ENCODE measurements at places on chromosomes 5 and 9.
A peak's percentile ranks its signal among the peaks of the same experiment; 100 is the strongest.

DNA sequence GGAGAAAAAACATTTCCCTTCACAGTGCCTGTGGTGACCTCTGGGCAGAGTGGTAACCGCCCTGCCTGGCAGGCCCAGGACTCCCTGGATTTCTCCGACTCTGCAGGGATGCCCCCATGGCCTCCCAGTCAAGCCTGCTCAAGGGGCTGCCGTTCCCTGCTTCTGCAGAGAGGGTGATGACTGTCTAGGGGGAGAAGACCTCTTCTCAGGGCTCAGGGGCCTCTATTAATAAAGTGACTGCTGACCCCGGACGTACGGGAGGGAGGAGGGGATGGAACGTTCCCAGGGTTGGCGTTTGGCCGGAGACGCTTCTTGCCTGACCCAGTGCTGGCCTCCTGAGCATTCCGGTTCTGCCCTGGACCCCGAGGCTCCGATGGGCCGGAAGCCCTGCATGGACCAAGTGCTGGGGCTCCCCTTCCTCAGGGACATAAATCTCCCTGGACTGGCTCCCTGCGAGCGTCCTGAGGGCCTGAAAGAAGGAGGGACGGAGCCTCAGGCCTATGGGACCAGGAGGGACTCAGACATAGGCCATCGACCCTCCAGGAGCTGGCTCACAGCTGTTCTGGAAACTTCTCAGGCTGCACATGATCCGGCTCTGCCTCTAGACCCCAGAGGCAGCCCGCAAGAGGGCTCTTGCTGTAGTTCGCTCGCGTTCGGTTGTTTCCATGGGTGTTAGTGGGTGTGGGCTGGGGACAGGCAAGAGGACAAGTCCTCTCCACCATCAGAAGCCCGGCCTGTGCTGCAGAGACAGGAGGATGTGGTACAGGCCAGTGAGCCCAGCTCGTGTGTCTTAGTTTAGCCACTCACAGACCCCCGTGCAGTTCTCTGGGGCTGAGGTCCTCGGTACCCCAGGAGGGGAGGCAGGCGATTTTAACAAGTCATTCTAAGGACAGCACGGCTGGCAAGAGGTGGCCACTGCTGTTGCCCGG lies 8.1 kb upstream of the RNU6ATAC start:
- DNase-seq: no peak

- peak; percentile 48 for DNase-seq
Measured at GRCh38 chr9:111662576-111663300, 1.3 kb downstream of the GNG10 start.

DNA sequence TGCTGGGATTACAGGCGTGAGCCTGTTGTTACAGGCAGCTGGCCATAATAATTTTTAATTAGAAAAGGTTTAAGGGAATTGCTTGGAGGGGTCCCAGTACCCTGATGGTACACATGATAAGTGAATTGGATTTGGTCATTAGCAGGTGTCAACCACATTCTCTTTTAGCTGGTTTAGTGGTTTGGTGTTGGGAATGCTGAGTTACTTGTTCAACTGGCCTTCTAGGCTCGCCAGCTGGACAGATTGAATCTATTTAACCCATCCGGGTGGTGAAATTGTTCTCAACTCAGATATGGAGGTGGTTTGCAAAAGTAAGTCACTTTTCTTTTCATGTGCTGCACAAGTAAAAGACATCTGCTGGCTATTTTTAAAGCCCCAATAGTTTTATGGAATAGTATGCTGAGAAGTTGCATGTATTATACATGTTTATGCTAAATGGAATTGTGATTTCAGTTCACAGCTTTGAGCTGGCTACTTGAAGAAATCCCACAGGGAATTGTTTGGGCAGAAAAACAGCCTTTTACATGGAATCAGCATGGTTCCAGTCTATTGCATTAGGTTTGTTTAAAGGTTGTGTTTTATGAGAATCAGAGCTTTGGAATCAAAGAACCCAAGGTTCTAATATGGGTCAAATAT lies 149.8 kb upstream of the SLC28A3 start:
- DNase-seq: no peak

DNA sequence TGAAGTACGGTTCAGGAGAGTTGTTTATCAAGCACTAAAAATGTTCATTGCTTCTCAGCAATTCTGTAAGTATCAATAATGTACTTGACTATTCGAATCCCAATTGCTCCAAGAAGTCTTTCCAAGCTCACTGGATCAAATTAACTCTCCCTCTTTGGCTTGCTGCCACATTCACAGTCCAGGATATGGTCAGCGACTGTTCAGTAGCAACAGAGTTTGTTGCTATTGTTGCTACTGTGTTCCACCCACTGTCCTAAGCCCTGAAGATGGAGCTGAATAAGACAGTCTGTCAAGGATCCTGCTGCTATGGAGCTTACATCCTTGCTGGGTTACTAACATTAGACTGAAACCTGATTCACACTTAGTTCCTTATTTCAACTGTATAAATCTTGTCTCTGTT lies 110.8 kb downstream of the FGF10 start:
- no peak for DNase-seq

DNA sequence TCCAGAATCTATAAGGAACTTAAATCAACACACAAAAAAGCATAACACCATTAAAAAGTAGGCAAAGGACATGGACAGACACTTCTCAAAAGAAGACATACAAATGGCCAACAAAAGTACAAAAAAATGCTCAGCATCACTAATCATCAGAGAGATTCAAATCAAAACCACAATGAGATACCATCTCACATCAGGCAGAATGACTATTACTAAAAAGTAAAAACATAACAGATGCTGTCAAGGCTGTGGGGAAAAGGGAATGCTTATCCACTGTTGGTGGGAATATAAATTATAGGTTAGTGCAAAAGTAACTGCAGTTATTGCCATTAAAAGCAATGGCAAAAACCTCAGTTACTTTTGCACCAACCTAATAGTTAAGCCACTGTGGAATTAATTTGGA lies 32.2 kb upstream of the SPATA31D4 start:
- no peak for DNase-seq

DNA sequence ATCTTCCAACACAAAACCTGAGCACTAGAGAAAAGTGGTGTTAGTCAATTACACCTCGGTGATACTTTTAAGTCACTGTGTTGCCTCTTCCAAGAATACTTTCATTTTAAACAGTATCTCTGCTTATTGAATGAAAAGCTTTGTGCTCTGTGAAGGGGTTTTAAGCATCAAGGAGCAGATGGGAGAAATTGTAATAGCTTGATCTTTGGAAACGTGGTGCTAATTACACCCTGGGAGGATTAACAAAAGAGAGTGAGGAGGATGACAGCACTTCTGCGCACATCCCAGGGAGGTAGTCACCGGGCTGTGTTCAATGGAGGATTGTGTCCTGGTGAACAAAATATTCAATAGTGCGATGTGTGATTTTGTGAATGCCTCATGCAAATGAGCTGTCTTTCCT lies 477.4 kb upstream of the ADAMTS16 start:
- DNase-seq: no peak

DNA sequence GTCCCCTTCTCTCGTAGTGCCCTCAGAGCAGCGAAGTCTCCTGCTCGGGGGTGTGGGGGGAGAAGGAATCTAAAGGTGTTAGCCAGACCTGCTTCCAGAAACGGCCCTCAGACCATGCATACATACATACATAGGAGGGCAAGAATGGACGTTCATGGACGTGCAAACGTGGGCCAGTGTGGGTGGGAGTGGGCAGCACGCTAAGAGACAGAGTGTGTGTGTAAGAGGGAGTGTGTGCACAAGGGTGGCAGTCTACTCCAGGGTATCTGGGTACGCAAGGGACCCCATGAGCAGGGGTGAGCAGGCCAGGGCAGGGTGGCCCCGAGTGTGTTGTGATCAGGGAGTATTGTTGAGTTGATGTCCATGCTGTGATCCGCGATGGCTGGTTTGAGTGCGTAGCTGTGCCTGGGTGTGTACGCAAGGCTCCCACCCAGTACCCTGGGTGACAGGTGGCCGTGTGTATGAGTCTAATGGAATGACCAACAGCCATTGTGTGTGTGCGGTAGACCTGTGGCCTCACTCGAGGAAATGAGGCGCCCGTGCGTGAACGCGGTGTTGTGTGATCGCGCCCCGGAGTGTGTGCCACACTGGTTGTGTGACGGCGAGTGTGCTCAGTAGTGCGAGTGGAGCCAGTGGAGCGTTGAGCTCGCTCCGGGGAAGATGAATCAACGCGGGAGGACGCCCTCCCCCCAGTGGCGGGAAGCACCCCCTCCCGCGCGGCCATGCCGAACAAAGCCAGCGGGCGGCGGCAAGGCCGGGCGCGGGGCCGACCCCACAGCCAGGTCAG lies 826 bp downstream of the GPRIN1 start:
- no peak for DNase-seq

- DNase-seq: no peak
Measured at GRCh38 chr5:73607228-73607627, 18.8 kb upstream of the ARHGEF28 start.

DNA sequence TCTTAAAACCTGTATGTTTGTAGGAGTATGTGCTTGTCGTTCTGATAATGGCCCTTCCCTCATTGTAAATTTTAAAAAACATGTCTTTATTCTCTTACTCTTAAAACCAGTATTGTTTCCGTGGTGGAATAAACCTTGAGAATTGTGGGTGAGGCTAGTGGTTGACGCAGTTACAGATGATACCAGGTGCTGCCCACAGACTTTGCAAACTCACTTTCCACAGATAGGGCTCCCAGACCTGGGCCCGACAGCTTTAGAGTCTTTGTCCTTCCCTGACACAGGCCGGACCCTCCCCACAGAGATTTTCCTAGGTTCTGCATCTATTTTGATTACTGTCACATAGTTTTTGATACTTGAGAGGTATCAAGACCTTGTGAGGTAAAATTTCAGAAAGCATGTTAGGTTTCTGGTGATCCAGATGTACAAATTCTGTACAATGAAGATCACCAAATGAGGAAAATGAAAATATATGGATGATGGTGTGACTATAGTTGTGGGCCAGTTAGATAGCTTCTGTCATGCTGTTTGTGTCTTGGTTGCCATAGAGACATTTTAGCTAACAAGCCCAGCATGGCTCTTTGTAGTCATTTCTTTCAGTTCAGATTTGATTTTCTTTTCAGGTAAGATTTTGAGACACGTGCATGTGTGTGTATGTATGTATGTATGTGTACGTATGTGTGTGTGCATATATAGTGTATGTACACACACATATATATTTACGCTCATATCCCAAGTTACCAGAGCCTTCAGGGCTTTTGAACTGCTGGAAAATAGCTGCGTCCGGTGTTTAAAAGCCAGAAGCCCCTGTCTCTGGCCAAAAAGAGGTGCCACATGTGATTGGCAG lies 33.8 kb downstream of the DMRT1 start:
- no peak for DNase-seq

DNA sequence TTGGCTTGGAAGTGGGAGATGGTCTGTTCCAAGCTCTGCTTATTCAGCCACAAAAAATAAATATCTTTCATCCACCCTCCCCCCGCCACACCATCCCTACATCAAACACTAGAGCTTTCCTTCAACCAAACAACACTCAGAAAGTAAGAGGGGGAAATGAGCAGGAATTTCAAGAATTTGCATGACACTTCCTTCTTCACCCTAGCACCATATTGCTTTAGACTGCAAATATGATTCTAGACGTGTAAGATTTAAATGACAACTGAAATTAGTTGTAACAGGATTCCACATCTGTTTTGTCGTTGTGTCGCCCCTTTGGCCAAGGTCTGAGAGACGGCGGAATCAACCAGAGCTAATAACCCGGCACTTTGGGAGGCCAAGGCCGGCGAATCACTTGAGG lies 88.5 kb downstream of the NDFIP1 start:
- peak; percentile 37 for DNase-seq

DNA sequence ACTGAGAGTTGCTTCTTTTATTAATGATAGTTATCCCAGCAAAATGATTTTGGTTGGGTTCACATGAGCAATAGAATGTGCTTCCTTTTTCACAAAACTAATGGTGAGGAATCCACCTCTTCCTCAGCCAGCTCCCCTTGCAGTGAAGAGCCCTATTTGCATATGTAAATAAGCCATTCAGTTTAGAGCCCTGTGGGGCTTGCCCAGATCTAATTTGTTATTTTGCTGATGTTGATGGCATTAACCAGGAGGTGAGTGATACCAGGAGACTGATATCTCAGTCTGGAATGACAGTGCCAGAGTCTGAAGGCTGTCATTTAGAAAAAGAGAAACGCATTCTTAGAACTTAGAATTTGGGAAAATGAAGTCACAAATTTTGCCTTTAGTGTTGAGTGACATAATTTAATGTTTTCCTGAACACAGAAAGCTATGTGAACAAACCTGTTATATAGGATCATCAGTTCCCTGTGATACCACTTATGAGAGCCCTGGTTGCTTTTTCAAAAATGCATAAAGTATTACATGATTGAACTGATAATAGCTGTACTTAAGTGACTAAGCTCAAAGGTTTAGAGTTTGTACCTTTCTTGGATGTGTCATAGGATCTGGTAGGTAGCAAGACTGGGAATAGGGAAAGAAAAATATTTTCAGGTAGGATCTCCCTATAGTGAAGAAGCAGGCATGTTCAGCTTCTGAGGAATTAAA lies 271.6 kb downstream of the MAST4 start:
- no peak for DNase-seq

DNA sequence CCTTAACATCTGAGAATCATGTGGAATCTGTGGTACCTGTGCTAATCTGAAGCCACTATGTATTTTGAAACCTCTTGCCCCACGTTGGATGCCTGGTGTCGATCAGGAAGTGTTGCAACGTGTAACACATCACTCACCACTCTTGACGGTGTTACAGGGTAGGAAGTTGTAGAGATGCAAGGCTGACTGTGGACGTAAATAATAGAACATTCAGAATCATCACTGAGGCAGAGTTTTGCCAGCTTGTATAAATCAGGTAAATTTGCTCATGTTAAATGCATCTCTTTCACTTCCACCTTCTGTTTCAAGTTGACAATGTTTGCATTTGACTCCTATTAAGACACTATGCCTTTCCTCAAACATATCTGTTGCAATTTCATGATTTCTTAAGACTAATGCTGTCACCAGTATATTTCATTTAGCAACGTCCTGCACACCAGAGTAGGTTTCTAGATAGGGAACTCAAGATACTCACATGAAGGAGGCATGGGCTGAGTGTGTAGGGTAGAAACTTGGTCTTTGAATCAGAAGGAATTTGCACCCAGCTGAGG lies 38.1 kb downstream of the BASP1 start:
- DNase-seq: peak; percentile 68

All from choroid plexus epithelial cell (primary cell).